ENCODE measurements at places on chromosomes 13 and 19. TPM values are rescaled to one million over a fixed set of nuclear protein-coding genes. Genes with fewer than 3 reads are reported as not detected.

GRCh38 chr13:39401756-39402155 is 201.2 kb downstream of the LHFPL6 start:
- H3K27me3 ChIP-seq: no peaks in the 10 kb centered on the region
- no peak for DNase-seq
- H3K27ac ChIP-seq: no peak overlapping the region
- no peaks in the 10 kb centered on the region for H3K4me1 ChIP-seq

DNA sequence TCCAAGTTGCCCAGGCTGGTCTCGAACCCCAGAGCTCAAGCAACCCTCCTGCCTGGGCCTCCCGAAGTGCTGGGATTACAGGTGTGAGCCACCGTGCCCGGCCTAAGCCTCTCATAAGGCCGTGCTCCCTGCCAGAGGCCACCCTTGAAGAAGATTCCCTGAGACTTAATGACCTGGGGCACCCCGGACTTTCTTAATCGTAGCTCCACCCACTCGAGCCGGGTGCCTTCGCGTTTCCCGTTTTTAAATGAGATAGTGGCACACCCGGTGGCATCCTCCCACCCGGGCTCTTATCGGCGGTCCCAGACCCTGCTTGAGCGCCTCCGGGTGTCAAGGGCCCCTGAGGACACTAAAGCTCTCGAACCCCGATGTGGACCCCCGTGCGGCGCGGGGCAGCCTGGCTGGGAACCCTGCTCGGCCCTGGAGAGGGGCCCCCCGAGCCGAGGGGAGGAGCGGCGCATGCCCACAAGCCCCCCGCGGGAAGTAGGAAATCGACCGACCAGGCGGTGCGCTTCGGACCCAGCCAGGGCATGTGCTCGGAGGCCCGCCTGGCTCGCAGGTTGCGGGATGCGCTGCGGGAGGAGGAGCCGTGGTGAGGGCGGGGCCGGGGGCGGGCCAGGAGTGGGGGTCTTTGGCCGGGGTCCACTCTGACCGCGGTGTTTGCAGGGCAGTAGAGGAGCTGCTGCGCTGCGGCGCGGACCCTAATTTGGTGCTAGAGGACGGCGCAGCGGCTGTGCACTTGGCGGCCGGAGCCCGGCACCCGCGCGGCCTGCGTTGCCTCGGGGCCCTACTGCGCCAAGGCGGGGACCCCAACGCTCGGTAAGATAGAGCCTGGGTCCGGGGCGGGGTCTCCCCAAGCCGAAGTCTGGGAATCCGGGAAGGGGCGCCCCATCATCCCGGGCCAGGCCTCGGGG is at the start of gene ANKLE1:
Gene ANKLE1 (plus strand): TSS at position 511 of the 914 bp plus-strand sequence. CDS start 20 bp downstream, at position 531.
- H3K27me3 ChIP-seq: peaks cover 12% of the 10 kb centered on the region
- DNase-seq: no peak
- no peaks in the 10 kb centered on the region for H3K4me1 ChIP-seq
- no peak within 1 kb of the TSS for H3K4me3 ChIP-seq
- no peaks in the 10 kb centered on the region for H3K36me3 ChIP-seq
- H3K27ac ChIP-seq: no peak within 1 kb of the TSS

- H3K36me3 ChIP-seq: no peaks in the 10 kb centered on the region
- no peaks in the 10 kb centered on the region for H3K27me3 ChIP-seq
- H3K4me1 ChIP-seq: no peaks in the 10 kb centered on the region
These were observed 3.3 kb upstream of the LRG1 start for GRCh38 chr19:4542896-4543841.

SMIM17 gene
- 0.88 TPM for total RNA-seq

GRCh38 chr13:35747594-35747993 is 271.1 kb upstream of the MAB21L1 start:
- H3K27ac ChIP-seq: no peak overlapping the region
- no peaks in the 10 kb centered on the region for H3K36me3 ChIP-seq
- no peak for DNase-seq
- H3K4me3 ChIP-seq: no peak overlapping the region

IRGC gene
- total RNA-seq: not detected

DNA sequence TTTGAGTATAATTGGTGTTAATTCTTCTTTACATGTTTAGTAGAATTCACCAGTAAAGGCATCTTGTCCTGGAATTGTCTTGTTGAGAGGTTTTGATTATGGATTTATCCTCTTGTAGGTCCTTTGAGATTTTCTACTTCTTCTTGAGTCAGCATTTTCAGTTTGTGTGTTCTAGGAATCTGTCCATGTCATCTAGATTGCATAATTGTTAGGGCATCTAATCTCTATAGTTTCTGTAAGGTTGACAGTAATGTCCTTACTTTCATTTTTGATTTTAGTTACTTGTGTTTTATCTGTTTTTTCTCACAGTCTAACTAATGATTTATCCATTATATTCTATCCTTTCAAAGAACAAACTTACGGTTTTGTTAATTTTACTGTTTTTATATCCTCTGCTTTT is 492.0 kb downstream of the FGF9 start:
- H3K27ac ChIP-seq: no peak overlapping the region
- no peaks in the 10 kb centered on the region for H3K36me3 ChIP-seq
- no peaks in the 10 kb centered on the region for H3K4me1 ChIP-seq
- H3K27me3 ChIP-seq: no peaks in the 10 kb centered on the region
- no peak for DNase-seq

PRKCG gene
- total RNA-seq: not detected
